Dermis microvascular lymphatic vessel endothelial cell (primary cell): ENCODE measurements at places on chromosomes 3 and 15. TPM values are rescaled to one million over a fixed set of nuclear protein-coding genes. Genes with fewer than 3 reads are reported as not detected.

The UCN2 gene
- not detected in 2 replicates for total RNA-seq

- DNase-seq, result peak; percentile 37
Observed at GRCh38 chr15:29139540-29140459, 129.8 kb downstream of the NSMCE3 start.

GRCh38 chr3:115877615-115877899, 254.2 kb downstream of the GAP43 start:
- DNase-seq, result no peak

GRCh38 chr3:72515281-72515680, 333.0 kb downstream of the SHQ1 start:
- no peak for DNase-seq

DNA sequence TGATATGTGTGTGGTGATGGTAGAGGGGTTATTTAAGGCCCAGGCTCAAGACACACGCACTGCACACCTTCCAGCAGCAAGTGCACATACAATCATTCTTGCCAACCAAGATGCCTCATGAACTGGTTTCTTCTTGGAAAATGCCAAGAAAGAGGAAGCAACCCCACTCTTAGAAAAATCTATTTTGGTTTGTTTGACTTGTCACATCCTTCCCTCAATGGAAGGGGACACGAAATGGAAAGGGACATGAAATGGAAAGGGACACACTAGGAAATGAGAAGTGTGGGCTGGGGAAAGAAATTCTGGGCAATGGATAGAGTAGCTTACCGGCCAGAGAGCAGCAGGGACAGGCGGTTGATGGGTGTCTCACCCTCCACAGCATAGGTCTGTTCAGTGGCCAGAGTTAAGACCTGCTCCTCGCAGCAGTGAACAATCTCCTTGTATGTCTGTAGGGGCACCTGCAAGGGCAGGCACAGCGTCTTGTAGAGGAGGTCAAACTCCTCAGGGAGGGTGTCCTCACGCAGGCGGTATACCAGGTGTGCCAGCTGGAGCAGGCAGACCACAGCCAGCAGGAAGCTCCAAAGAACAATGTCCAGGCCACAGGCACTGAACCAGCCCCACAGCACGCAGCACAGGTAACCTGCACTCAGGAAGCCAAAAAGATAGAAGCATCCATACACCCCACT, 640 bp downstream of the POPDC2 start:
- no peak for DNase-seq

- DNase-seq, result peak; percentile 4
Observed at GRCh38 chr3:57281715-57282114, 10.8 kb downstream of the ASB14 start.

GRCh38 chr15:63332367-63333124, 49.1 kb downstream of the CA12 start:
- DNase-seq, result no peak

DNA sequence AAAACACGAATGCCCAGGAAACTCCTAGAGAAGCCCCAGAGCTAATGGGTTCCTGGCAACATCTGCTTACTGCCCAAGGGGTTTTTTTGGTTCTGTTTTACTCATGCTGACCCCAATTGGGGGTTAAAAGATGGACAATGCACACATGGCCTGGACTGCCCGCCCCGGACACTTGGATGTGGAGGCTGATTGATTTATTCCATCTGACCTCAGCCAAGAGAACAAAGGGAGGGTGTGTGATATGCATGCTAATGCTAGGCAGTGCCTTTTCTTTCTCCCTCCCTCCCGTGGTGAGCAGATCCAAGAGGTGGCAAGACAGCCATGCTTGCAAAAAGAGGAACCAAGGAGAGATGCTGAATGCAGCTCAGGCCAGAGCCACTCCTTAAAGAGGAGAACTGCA, 3.3 kb upstream of the LRTM1 start:
- DNase-seq, result no peak

DNA sequence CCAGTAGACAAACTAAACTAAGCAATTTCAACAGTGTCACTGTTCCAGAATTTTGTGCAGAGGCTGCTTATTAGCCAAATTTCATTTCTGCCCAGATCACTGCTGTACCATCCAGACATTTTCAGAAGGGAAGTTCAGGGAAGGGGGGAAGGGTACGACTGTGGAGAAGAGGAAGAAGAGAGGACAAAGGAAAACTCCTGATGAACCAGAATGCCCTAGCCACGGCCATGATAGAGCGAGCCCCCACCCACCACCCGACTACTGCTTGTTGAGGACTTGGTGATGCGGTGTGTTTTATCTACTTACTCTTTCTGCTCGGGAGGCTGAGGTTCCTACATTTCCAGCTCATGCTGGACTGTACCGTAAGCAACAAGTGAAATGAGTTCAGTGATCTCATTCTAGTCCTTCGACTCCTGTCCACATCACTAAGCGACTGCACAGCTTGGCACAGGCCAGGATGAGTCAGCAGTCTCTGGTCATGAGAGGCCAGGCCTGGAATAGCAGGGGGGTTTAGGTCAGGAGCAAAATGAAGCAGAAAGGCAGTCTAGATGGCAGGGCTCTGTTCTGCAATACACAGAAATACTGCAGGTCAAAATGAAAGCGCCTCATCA, 330.8 kb downstream of the TIGIT start:
- peak; percentile 98 for DNase-seq

DNA sequence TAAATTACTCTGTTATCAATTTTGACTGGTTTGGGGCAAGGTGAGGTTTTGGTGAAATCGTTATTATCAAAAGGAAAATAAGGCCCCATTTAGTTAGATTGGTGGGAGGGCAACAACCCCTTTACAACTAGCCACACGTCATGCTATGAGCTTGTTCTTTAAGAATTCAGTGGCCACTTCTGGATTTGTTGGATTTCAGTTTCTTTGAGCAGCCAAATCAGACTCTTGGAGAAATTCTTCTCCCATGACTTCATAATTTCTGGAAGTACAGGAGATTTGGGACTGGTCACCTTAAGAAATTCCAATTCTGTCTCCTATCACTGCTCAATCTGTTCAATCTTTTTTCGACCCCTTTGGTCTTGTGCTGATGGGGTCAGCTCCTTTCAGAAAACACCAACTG, 14.8 kb upstream of the WNT5A start:
- DNase-seq, result no peak

The XCR1 gene
- total RNA-seq, result not detected in 2 replicates

- DNase-seq, result peak; percentile 39
Observed at GRCh38 chr3:69085833-69086722, 1.3 kb downstream of the ARL6IP5 start.

The APOD gene
- total RNA-seq, result 12.9 and 14.5 TPM in 2 replicates

DNA sequence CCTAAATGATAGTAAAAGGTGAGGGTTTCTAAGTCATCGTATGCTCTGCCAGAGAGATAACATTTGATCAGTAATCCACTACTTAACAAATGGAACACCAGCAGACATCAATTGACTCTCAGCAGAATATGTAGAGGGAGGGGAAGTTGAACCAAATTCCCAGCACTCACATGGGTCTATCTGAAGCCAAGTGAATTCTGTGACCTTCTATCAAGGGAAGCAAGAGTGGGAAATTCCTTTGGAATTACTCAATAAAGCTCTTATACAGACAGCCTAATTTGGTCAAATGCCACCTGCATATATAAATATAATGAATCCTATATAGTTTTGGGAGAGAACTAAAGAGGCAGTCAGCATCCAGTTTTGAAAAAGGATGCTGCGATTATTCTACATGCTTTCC, 15.8 kb upstream of the KCNMB2 start:
- DNase-seq, result no peak

- DNase-seq, result no peak
Observed at GRCh38 chr15:63018639-63019038, 23.9 kb upstream of the TPM1 start.

DNA sequence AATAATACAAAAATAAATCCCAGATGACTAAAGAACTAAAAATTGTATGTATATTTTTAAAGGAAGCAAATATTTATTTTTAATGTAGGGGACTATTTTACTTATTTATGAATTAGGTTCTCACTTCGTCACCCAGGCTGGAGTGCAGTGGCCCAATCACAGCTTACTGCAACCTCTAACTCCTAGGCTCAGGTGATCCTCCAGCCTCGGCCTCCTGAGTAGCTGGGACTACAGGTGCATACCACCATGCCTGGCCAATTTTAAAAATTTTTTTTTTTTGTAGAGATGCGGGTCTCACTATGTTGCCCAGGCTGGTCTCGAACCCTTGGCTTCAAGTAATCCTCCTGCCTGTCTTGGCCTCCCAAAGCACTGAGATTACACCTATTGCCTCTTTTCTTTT, 42.6 kb downstream of the CMTM7 start:
- no peak for DNase-seq

The SSUH2 gene
- total RNA-seq, result 0.51 TPM in 1 of 2 replicates, not detected in the other

DNA sequence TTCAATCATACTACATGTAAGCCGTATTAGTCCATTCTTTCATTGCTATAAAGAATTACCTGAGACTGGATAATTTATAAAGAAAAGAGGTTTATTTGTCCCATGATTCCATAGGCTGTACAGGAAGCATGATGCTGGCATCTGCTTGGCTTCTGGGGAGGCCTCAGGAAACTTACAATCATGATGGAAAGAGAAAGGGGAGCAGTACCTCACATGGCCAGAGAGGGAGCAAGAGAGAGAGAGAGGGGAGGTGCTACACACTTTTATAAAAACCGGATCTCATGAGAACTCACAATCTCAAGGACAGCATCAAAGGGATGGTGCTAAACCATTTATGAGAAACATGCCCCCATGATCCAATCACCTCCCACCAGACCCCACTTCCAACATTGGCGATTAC, 14.3 kb upstream of the CLASP2 start:
- no peak for DNase-seq

DNA sequence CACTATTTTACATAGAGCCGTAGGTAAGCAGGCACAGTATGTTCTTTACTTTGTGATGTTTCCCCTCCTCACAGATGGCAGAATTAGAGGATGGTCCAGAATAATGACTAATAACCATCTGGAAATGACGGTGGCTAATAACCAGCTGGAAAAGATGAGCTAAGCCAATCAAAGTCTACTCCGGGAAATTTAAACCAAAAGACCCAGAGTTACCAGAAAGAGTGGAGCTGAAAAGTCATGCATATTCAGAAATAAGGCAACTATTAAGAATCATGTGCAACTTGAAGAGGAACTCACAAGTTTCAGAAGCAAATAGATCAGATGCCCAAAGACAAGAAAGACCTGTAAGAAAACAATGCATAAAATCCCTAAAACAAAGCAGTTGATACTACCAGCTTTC, 33.6 kb downstream of the DMXL2 start:
- DNase-seq, result no peak

DNA sequence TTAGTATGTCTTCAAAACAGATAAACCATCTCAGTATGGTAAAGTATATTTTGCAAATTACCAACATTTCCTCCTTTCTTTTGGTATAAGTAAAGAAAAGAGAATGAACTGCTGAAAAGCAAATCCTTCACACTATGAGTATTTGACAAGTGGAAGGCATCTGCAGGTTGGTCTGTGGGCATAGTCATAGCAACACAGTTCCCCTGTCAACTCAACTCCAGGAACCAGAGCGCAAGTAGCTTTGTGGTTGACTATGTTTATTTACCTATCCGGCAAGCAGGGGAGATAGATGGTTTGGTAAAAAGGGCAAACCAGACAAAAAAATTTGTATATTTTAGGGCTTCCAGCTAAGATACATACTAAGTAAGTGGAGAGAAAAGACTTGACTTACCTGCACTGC, 88.3 kb upstream of the PPIB start:
- no peak for DNase-seq

The QARS1 gene
- 339 and 536 TPM in 2 replicates for total RNA-seq

DNA sequence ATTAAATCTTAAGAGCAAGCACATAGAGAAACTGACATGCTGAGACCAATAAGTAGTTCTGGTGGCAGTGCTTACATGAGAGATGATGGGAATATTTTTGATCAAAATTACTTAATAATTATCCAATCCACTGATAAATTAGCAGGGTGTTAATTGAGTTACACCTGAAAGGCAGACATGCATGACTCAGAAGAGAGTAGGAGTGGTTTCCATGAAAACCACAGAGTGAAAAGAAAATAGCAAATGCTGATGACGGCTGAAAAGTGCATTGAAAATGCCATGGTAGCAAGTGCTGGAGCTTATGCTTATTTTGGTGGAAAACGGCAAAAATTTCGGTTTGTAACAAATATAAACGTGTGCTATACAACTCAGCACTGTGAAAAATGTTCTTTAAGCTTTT, 267.8 kb upstream of the LRRN1 start:
- no peak for DNase-seq

The ZNF502 gene
- total RNA-seq, result 1.9 and 2.5 TPM in 2 replicates

GRCh38 chr3:151992326-151993041, 119.0 kb downstream of the SUCNR1 start:
- DNase-seq, result no peak

- DNase-seq, result no peak
Observed at GRCh38 chr3:143831208-143831607, 17.1 kb downstream of the SLC9A9 start.

The IL5RA gene
- not detected in 2 replicates for total RNA-seq

The HAPLN3 gene
- 64.8 and 119 TPM in 2 replicates for total RNA-seq

The MKRN3 gene
- under 0.01 TPM in 1 of 2 replicates, not detected in the other for total RNA-seq

GRCh38 chr15:27500206-27500605, 529.2 kb downstream of the GABRG3 start:
- DNase-seq, result no peak

GRCh38 chr3:124792341-124793040, 62.2 kb downstream of the UMPS start:
- no peak for DNase-seq

- no peak for DNase-seq
Observed at GRCh38 chr3:186333256-186333655, 28.8 kb downstream of the DGKG start.

The TNFSF10 gene
- 53.9 and 84.3 TPM in 2 replicates for total RNA-seq

- no peak for DNase-seq
Observed at GRCh38 chr3:185205865-185206264, 48.0 kb downstream of the EHHADH start.

The GUCA1C gene
- not detected in 2 replicates for total RNA-seq

GRCh38 chr3:190056742-190057141, 64.0 kb downstream of the P3H2 start:
- no peak for DNase-seq

- no peak for DNase-seq
Observed at GRCh38 chr3:194496217-194496919, 9.6 kb upstream of the ATP13A3 start.

The ALPK3 gene
- 19.5 and 52.6 TPM in 2 replicates for total RNA-seq

The ANKRD34C gene
- total RNA-seq, result not detected in 2 replicates

GRCh38 chr3:150124142-150124541, 153.4 kb upstream of the PFN2 start:
- DNase-seq, result no peak

GRCh38 chr3:139797724-139798343, 120.1 kb upstream of the NMNAT3 start:
- DNase-seq, result no peak

The TADA3 gene
- total RNA-seq, result 23.7 and 26.2 TPM in 2 replicates

- DNase-seq, result peak; percentile 11
Observed at GRCh38 chr3:11845651-11846050, 1.0 kb downstream of the TAMM41 start.
